ENCODE measurements at places on chromosomes 6 and 20. TPM values are rescaled to one million over a fixed set of nuclear protein-coding genes. Genes with fewer than 3 reads are reported as not detected.

RNF39 gene
- not detected for total RNA-seq

DNA sequence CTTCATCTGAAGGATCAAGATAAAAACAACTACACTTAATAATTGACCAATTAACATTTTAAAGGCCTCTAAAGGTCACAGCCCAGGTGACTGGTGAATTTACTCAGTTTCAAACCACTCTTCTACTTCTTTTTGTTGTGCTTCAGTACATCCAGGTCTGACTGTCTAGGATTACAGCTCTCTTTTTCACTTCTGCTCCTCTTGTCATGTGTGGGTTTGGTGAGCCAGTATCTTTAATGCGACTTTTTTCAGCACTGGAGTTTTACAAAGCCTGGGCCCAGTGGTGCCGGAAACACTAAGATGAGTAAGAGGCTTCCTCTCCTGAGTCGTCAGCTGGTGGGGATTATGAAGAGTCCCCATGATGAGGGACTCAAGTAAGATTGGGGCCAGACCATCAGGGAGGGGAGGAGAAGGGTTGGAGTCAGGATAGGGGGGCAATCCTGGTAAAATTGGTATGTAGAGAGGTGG lies 27.0 kb downstream of the HECA start:
- H3K4me1 ChIP-seq = peaks cover 13% of the 10 kb centered on the region
- H3K4me3 ChIP-seq = no peak overlapping the region
- H3K27me3 ChIP-seq = no peaks in the 10 kb centered on the region
- H3K36me3 ChIP-seq = peaks cover 1% of the 10 kb centered on the region
- peak; percentile 25 for DNase-seq
- no peak overlapping the region for H3K27ac ChIP-seq

- DNase-seq = no peak
- H3K36me3 ChIP-seq = peaks cover 61% of the 10 kb centered on the region
- no peaks in the 10 kb centered on the region for H3K27me3 ChIP-seq
- no peaks in the 10 kb centered on the region for H3K4me1 ChIP-seq
Observed at GRCh38 chr20:41087325-41087685, 50.0 kb upstream of the PLCG1 start.

- no peak for DNase-seq
- peaks cover 35% of the 10 kb centered on the region for H3K36me3 ChIP-seq
- H3K4me1 ChIP-seq = peaks cover 24% of the 10 kb centered on the region
- H3K27ac ChIP-seq = no peak overlapping the region
Observed at GRCh38 chr6:106099235-106099537, 13.1 kb downstream of the PRDM1 start.

GRCh38 chr20:64152906-64153305 lies 11.3 kb upstream of the MYT1 start:
- no peak for DNase-seq
- no peaks in the 10 kb centered on the region for H3K27me3 ChIP-seq
- H3K27ac ChIP-seq = no peak overlapping the region

TBXT gene
- total RNA-seq = not detected

DNA sequence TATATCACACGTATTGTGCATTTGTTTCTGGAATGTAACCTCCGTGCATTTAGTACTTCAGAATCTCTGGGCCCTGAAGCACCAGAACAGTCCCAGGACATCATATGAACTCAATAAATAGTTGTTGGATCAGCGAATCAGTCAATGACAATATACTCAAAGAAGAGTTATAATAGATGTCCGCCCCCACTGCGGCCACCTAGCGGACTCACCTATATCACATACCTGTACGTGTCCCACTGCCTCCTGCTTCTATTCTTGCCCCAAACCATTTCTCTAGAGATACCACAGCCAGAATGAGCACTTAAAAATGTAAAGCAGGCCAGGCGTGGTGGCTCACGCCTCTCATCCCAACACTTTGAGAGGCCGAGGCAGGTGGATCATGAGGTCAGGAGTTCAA lies 73.9 kb downstream of the DCDC2 start:
- no peak for DNase-seq
- H3K36me3 ChIP-seq = no peaks in the 10 kb centered on the region
- 0 out of 2 replicates have a peak, but pooled peaks cover 4% of the 10 kb centered on the region for H3K27me3 ChIP-seq
- H3K4me1 ChIP-seq = no peaks in the 10 kb centered on the region

DNA sequence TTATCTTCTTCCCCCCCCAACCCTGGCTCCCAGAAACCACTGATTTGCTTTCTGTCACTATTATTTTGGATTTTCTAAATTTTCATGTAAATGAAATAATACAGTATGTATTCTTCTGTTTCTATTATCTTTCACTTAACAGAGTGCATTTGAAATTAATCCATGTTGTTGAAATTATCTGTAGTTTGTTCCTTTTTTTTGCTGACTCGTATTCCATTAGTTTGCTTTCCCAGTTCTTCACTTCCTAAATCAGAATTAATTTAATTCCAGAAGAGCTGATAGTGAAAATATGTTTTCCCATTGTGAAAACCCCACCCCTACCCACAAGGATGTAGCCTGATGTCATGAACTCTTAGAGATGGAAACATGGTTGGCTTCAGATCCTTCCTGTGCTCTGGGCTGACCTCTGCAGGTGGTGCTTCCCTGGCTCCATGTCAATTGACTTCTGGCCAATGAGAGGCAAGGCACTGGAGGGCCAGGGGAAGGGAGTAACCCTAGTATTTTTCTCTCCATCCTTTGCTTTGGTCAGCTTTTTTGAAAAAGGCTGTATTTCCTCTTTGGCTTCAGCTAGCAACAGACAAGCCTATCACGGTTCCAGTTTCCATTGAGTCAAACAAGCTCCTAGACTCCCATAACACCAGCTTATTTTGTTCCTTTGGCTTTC lies 244.4 kb upstream of the HSF2 start:
- DNase-seq = no peak
- H3K36me3 ChIP-seq = no peaks in the 10 kb centered on the region
- H3K4me1 ChIP-seq = no peaks in the 10 kb centered on the region
- no peak overlapping the region for H3K27ac ChIP-seq
- H3K4me3 ChIP-seq = no peak overlapping the region
- no peaks in the 10 kb centered on the region for H3K27me3 ChIP-seq

PLEKHG1 gene
- 0.11 TPM for total RNA-seq

GRCh38 chr20:40689100-40689942 lies at the start of gene MAFB:
Gene MAFB (minus strand): TSS chr20:40689236. CDS start chr20:40688850, 386 bp downstream.
- H3K27ac ChIP-seq = peak within 1 kb of the TSS; percentile 93
- H3K36me3 ChIP-seq = no peaks in the 10 kb centered on the region
- DNase-seq = peak; percentile 98
- H3K27me3 ChIP-seq = no peaks in the 10 kb centered on the region
- H3K4me3 ChIP-seq = peak within 1 kb of the TSS; percentile 80

GRCh38 chr6:143037470-143037869 lies 23.2 kb upstream of the AIG1 start:
- H3K4me1 ChIP-seq = no peaks in the 10 kb centered on the region
- DNase-seq = no peak
- no peaks in the 10 kb centered on the region for H3K27me3 ChIP-seq
- no peak overlapping the region for H3K27ac ChIP-seq
- H3K4me3 ChIP-seq = no peak overlapping the region
